ENCODE measurements at places on chromosomes 12 and 14.

- DNase-seq: no peak
Measured at GRCh38 chr12:49377386-49377785, 10.1 kb downstream of the SPATS2 start.

- DNase-seq: no peak
Measured at GRCh38 chr12:114240288-114240687, 165.7 kb downstream of the TBX5 start.

DNA sequence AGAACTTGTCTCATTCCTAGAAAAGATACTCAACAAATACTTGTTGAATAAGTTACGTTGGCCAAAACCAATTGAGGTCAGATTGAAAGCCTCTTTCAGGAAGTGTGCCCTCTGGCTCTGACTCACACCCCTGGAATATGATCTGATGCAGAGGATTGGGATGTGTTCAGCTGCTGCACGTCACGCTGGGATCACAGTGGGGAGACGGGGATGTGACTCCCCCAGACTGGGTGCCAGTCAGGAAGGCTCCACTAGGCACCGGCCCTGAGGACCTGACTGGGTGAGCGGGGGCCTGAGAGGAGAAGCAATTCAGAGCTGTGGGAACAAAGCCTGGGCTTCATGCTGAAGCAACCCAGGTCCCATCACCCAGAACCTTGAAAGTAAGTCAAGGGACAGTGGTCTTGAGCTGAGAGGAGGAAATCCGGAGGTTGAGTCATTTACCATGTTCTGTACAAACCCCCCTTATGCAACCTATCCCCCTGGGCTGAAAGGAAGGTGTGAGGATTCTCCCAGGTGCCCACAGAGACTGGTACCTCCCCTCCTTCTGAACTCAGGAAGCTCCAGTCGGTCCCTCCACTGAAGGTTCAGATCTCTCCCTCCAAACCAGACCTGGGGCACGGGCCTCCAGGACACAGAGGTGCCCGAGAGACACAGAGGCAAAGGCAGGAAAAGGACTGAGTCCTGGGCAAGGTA, 3.9 kb downstream of the CEBPE start:
- DNase-seq: no peak

GRCh38 chr14:30223966-30224365, 296.3 kb upstream of the PRKD1 start:
- no peak for DNase-seq

- DNase-seq: no peak
Measured at GRCh38 chr12:11987901-11988300, 82.8 kb upstream of the BCL2L14 start.

DNA sequence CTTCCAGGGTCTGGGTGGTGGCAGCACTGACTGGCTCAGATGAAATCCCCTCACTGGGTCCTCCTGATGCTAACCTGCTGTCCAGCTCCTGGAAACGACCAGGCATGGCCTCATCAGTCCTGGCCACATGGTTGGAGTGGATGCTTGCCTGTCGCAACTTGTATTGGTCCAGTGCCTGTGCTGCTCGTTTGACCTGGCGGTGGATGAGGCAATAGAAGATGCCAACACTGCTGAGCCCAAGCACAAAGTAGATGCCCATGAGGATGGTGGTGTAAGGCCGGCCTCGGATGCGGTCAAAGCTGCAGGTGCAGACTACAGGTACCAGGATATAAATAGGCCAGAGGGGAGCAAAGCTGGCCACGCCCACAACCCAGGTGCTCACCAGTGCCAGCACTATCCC, 1.2 kb downstream of the GPR84 start:
- no peak for DNase-seq

- no peak for DNase-seq
Measured at GRCh38 chr14:31828946-31829868, 247.9 kb upstream of the ARHGAP5 start.

- DNase-seq: no peak
Measured at GRCh38 chr12:110778833-110779577, 36.3 kb upstream of the PPP1CC start.

GRCh38 chr12:55721601-55722213, 1.5 kb downstream of the RDH5 start:
- DNase-seq: no peak

DNA sequence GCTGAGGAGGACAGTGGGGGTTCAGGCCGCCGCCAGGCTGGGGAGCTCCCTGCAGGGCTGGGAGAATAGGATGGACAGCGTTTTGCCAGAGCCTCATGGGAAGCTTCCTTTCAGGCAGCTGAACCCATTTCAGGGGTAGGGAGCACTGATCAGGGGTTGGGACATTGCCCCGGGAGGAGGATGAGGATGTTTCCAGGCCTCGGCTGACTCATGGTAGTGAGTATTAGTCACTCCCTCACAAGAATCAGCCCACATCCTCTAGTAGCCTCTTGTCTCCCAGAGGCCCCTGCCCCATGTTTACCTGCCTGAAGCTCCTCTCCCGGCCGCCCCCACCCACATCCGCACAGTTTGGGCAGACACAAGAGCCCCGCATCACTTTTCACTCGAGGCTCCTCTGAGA, 89.8 kb downstream of the ZFP36L1 start:
- no peak for DNase-seq

GRCh38 chr12:53338916-53339315, 2.8 kb upstream of the SP7 start:
- DNase-seq: no peak

GRCh38 chr12:105280966-105281693, 45.2 kb upstream of the APPL2 start:
- no peak for DNase-seq

GRCh38 chr14:40467969-40468368, 1035.7 kb upstream of the FBXO33 start:
- no peak for DNase-seq

GRCh38 chr14:30214461-30215090, 286.9 kb upstream of the PRKD1 start:
- DNase-seq: no peak

DNA sequence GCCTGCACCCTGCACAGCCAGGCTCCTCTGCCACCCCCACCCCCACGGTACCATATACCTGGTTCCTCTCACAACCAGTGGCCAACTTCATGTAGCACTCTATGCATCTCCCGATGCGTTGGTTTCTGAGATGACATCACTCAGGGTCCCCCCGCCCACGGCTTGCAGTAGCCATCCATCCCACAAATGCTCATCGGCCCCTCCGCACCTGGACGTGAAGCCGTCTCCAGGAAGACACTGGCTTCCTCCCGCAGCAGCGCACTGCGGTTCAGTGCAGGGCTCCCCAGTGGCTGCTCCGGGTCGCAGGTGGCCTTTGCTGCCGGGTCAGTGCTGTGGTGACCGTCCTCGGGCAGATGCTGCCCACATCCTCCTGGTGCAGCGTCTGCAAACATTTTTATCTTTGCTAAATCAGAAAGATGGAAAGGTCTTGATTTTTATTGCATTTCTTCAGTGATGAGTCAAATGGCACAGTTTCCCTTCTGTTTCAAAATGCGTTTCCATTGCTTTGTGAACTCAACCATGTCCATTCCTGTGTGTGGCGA, 27.5 kb upstream of the MMP17 start:
- DNase-seq: no peak

DNA sequence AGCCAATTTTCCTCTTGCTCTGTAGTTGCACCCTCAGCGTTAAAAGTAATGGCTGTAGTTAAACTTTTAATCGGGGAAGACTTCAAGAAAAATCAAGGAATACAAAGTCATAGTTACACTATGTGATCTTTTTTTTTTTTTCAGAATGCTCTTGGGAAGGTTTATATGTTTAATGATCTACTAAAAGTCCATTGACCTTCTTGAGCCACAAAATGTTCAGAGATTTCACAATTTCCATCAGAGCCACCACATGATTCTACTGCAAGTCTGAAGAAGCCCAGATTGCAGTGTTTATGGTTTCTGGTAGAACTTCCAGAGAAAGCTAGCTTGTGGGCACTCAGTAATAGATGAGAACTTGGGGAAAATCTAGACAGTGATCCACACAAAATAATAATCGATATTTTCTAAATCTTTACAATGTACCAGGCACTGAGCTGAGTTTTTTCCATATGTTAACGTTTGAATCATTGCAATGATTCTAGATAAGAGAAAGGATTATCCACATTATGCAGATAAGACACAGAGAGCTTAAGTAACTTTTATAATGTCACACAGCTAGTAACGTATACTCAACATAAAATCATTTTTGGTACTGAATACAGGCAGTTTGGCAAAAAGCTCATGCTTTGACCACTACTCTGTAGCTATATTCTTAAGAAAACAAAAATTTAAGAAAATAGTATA, 38.3 kb downstream of the GYS2 start:
- no peak for DNase-seq

GRCh38 chr14:34610101-34610500, 19.8 kb downstream of the SNX6 start:
- no peak for DNase-seq

GRCh38 chr14:87102811-87103378, 890.1 kb downstream of the GALC start:
- no peak for DNase-seq

GRCh38 chr14:103134919-103135318, 11.7 kb downstream of the TNFAIP2 start:
- DNase-seq: no peak

GRCh38 chr12:47820631-47821345, 1.1 kb upstream of the HDAC7 start:
- DNase-seq: no peak

DNA sequence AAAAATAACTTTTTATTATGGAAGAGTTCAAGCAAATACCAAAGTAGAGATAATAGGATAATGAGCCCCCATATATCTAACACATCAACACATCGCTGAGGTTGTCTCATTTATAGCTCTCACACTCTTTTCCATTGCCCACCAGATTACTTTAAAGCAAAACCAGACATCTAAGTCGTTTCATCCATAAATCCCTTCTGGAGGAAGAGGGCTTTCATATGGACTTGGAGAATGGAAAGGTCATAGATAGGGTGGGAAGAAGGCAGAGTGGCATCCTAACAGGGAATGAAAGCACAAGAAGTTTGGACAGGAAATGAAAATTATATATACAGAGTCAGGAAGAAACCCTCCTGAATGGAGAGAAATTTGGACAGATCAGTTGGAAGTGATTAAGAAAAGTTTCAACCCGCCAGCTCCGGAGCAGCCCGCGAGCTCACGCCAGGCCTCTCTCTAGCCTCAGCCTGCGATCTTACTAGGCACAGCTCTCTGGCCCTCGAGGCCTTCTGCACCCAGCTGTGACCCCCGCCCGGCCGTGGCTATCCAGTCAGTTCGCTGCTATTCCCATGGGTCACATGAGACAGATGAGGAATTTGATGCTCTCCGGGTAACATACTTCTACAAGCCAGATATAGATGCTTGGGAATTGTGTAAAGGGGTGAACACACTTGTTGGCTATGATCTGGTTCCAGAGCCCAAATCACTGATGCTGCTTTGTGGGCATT, 48.4 kb upstream of the NID2 start:
- DNase-seq: no peak

DNA sequence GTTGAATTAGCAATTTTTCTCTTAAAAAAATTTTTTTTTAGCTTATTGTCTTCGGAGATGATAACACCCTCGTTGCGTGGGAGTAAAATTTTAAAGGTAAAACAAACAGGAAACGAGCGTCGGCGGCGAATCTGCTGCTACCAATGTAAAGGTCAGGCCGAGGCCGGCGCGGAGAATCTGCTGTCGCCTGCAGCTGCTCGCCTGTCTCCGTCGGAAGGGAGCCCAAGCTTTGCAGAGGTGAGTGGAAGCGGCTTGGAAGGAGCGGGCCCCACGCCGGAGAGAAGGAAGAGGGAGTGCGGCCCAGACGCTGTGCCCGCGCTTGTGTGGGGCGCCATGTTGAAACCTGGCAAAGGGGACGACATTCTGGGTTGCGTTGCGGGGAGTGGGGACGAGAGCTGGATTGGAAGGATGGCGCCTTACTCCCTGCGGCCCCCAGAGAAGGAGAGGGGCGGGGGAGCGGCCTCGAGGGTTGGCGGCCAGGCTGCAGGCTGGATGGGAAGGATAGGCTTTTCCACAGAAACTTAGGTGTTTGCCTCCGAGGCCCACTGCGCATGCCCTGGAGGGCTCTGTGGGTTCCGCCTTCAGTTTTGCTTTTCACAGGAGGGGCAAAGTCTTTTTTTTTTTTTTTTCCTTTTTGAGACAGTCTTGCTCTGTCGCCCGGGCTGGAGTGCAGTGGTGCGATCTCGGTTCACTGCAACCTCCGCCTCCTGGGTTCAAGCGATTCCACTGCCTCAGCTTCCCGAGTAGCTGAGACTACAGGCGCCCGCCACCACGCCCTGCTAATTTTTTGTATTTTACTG, at the start of gene SNRNP35:
Gene SNRNP35, plus strand, starts transcription at position 160 of the 800 bp plus-strand sequence. CDS start 7,402 bp downstream, outside the sequence.
- peak; percentile 87 for DNase-seq

GRCh38 chr14:37429618-37430017, 165.4 kb downstream of the FOXA1 start:
- DNase-seq: no peak

GRCh38 chr12:62718762-62719426, 216.1 kb downstream of the PPM1H start:
- DNase-seq: no peak

GRCh38 chr12:78531831-78532458, 332.6 kb upstream of the SYT1 start:
- DNase-seq: no peak

GRCh38 chr12:92995258-92995903, 66.3 kb upstream of the EEA1 start:
- no peak for DNase-seq

- no peak for DNase-seq
Measured at GRCh38 chr12:55043542-55043941, 23.8 kb downstream of the NEUROD4 start.

- DNase-seq: no peak
Measured at GRCh38 chr14:33218026-33218425, 279.3 kb downstream of the NPAS3 start.

- DNase-seq: no peak
Measured at GRCh38 chr12:51546097-51546496, 44.9 kb upstream of the SCN8A start.

- DNase-seq: no peak
Measured at GRCh38 chr14:94638339-94638738, 26.1 kb downstream of the SERPINA3 start.

- DNase-seq: no peak
Measured at GRCh38 chr14:45270031-45270430, 17.0 kb upstream of the MIS18BP1 start.

GRCh38 chr12:65536876-65537681, 258.6 kb downstream of the MSRB3 start:
- DNase-seq: no peak

- no peak for DNase-seq
Measured at GRCh38 chr14:61608245-61609165, 86.8 kb upstream of the HIF1A start.

- DNase-seq: no peak
Measured at GRCh38 chr12:92369636-92370035, 224.0 kb upstream of the BTG1 start.

GRCh38 chr12:50190859-50191258, 23.7 kb upstream of the CERS5 start:
- no peak for DNase-seq
